ENCODE measurements at places on chromosomes 3 and 15.

DNA sequence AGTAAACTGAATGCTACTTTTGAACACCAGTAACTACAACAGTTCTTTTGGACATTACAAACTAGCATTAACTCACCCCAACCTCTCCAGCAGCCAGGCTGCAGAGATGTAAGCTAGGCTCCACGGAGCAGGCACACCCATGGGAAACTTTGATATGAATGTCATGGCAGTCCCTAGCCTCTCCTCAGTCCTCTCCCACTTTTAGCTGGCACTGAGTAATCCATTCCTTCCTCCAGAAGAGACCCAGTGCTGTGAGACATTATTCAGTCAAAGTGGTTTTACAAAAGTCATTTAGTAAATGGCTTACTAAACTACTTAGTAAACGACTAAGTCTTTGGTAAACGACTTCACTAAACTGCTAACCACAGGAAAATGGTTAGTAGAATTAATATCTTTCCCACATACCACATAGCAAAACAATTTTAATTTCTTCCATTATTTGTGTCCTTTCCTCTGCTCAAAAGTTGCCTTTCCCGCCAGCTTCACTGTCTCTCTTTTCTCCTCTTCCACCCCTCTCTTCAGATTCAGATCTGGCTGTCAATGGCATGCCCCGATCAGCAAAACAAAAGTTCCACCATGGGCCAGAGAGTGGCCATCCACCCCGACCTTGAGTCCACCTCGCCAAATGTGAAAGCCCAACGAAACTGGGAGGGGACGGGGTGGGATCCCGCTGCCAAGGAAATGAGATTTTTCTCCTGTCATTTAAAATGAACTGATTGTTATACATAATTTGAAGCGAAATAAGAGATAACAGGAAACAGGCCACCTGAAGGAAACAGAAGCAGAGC is 67.5 kb upstream of the TJP1 start:
- no peak for DNase-seq

GRCh38 chr15:101446518-101447167 is 42.9 kb downstream of the PCSK6 start:
- DNase-seq: no peak

DNA sequence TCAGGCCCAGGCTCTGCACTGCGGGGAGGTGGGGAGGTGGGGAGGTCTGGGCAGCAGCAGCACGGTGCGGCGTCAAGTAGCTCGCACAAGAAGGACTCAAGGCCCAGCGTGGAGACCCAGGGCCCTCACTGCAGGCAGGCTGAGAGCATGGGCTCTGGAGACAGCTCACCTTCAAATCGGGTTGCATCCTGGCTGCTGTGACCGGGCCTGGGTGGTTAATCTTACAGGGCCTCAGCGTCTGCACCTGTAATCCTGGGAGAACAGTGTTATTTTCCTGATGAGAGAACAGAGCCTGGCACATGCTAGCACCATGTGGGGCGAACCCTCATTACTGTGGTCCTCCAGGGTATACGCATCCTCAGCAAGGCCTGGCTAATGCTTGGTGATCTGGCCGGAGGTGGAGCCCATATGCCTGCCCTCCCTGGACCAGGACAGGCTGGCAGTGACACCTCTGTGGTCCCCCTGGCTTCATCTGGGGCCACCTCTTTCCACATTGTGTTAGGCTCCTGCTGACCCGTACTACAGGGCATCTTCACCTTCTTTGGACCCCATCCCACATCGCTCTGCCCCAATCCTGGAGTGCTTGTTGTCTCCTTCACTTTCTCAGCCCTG is 55.5 kb downstream of the RGMA start:
- no peak for DNase-seq

- DNase-seq: no peak
These were observed 23.9 kb upstream of the TMEM108 start for GRCh38 chr3:133014325-133014724.

DNA sequence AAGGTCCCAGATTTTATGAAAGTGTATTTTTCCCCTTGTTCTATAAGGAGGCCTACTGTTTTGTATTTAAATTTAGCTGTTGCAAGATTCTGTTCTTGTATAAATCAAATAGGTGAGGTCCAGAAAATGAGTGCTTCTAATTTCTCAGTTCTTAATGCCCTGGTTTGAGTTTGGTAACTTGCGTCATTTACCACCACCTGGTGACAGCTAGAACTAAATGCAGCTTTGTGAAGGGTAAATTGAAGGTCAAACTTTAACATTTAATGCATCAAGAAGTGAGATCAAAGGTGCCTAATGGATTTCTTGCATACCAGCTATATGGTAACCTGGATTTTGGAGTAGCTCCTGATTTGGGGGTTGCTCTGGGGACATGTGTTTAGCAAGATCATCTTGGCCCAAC is 50.7 kb upstream of the POLR2M start:
- no peak for DNase-seq

GRCh38 chr3:46091046-46091445 is 63.8 kb upstream of the XCR1 start:
- no peak for DNase-seq

DNA sequence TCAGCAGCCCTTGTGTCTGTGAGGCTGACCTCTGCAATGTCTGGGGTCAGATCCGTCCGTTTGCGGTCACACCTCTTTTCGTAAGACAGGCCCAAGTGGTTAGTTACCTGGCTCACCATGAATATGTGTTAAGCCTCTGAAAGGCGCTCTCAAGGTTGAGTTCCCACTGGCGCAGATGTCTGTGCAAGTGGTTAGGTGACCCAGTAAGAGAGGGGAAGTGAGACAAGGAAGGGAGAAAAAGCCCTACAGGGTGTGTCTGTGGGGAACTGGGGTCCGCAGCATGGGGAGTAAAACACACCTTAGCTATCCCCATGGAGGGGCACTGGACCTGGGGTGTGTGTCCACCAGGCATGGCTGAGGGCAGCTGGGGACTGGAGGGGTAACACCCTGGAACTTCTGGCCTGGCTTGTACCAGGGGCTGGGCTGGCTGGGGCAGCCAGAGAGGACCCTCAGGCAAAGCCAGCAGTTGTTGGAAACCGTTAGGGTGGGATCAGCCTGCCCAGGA is 391.6 kb upstream of the PROK2 start:
- no peak for DNase-seq

GRCh38 chr3:197028728-197029510 is 698 bp downstream of the MELTF start:
- DNase-seq: no peak
